Sciatic nerve (tissue), 2 donors: ENCODE measurements at places on chromosomes 11 and 22.

DNA sequence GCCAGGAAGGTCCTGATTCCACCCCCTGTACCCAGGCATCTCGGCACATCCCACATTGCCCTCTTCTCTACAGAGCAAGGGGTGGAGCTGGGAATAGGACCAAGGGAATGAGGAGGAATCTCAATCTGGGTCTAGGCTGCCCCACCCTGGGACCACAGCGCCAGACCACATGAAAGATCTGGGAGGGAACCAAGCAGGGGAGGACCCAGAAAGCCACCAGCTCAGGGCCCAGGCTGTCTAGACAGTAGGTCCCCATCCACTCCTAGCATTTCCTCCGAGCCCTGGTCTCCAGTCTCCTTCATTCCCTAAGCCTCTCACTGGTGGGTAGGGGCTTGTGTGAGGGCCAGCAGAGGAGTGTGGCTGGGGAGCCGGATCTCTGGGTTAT, 11.6 kb downstream of the PHLDB1 start:
- no peak for DNase-seq

- DNase-seq, result peak; percentile 64
Measured at GRCh38 chr11:63573881-63574855, 11.0 kb upstream of the PLAAT2 start.

GRCh38 chr11:69726019-69726418, 22.2 kb upstream of the FGF19 start:
- no peak for DNase-seq

DNA sequence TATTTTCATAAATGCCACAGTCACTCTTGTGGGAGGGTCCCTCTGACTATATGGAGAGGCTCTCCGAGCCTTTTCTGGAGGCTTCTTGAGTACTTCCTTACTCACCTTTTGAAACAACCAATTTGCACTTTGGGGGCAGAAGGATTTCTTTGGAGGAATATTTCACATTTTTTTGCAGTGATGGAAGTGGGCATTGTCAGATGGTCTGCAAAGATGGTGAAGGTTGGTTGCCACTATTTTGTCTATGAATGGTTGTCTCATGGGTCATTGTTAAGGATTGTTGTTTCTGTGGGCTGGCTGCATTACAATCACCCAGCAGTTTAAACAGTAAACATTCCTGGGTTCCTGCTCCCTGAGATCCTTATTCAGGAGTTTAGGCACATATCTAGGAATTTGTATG, 388.2 kb downstream of the TMEM135 start:
- DNase-seq, result no peak

GRCh38 chr11:45324459-45324858, 38.3 kb upstream of the SYT13 start:
- no peak for DNase-seq

- DNase-seq, result no peak
Measured at GRCh38 chr11:32188785-32189184, 97.9 kb downstream of the RCN1 start.

GRCh38 chr11:71304491-71304890, 52.1 kb upstream of the SHANK2 start:
- DNase-seq, result no peak

GRCh38 chr22:36385491-36386350, 2.0 kb downstream of the MYH9 start:
- no peak for DNase-seq

DNA sequence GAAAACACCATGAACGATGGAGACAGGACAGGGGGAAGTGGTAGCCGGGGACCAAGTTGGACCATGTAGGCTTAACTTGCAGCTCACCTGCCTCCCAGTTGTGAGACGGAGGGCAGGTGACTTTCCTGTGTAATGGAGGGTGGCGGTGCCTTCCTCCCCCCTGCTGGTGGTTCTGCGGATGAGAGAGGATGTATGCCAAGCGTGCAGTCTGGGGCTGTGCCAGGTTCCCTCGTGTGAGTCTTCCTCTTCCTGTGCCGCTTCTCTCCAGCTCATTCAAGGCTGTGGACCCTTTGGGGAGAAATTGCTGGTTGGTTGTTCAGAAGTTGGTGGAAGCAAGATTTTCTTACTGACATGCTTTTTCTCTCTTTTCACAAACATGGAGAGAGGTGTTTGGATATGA, 35.1 kb downstream of the MPPED1 start:
- DNase-seq, result peak; percentile 43

- DNase-seq, result peak; percentile 42
Measured at GRCh38 chr11:17578296-17578695, 31.2 kb downstream of the OTOG start.
